ENCODE measurements at places on chromosomes 1 and 21. TPM values are rescaled to one million over a fixed set of nuclear protein-coding genes. Genes with fewer than 3 reads are reported as not detected.

DNA sequence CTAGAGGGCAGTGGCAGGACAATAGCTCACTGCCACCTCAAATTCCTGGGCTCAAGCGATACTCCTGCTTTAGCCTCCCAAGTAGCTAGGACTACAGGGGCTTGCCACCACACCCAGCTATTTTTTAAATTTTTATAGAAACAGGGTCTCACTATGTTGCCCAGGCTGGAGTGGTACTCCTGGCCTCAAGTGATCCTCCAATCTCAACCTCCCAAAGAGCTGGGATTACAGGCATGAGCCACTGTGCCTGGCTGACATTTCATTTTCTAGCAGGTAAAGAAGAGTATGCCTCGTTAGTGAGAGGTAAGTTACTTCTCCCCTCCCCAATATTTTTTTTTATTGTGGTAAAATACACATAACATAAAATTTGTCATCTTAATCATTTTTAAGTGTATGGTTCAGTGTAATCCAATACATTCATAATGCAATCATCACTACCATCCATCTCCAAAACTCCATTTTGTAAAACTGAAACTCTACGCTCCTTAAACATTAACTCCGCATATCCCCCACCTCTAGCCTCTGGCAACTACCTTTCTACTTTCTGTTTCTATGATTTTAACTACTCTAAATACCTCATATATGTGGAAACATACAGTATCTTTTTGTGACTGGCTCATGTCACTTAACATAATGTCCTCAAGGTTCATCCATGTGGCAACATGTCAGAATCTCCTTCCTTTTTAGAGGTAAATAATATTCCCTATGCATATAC, 22.4 kb downstream of the ZZZ3 start:
- no peak for DNase-seq
- H3K27me3 ChIP-seq = no peaks in the 10 kb centered on the region
- no peaks in the 10 kb centered on the region for H3K4me1 ChIP-seq
- no peaks in the 10 kb centered on the region for H3K36me3 ChIP-seq
- H3K27ac ChIP-seq = no peak overlapping the region
- no peak overlapping the region for H3K4me3 ChIP-seq

GRCh38 chr1:79726911-79727310, 720.4 kb upstream of the ADGRL4 start:
- no peak overlapping the region for H3K4me3 ChIP-seq
- H3K36me3 ChIP-seq = no peaks in the 10 kb centered on the region
- DNase-seq = no peak
- H3K4me1 ChIP-seq = no peaks in the 10 kb centered on the region
- no peak overlapping the region for H3K27ac ChIP-seq

ABCB10 gene
- 23.3 TPM for total RNA-seq

DNA sequence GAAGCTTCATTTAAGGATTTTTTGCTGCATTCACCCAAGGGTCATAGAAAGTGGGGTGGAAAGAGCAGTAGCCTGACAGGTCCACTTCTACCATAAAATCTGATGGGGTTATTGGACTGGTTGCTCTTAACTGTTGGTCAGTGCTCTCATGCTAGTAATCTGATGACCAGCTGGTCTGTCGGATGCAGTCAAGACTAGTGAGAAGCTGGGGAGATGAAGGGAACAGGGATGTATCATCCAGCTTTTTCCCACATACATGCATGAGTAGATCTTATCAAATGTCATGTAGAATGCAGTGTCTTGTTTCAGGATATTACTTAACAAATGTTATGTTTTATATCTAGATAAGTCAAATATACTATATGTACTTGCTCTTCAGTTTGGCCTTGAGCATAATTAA, 11.1 kb downstream of the ATP1B1 start:
- no peak overlapping the region for H3K27ac ChIP-seq
- no peak for DNase-seq
- H3K4me1 ChIP-seq = peaks cover 15% of the 10 kb centered on the region
- no peaks in the 10 kb centered on the region for H3K36me3 ChIP-seq

GRCh38 chr1:14598007-14598497, 433 bp upstream of the KAZN start:
- no peaks in the 10 kb centered on the region for H3K36me3 ChIP-seq
- H3K27ac ChIP-seq = no peak overlapping the region
- H3K4me1 ChIP-seq = no peaks in the 10 kb centered on the region
- peaks cover 8% of the 10 kb centered on the region for H3K27me3 ChIP-seq
- no peak for DNase-seq

CASQ2 gene
- not detected for total RNA-seq

RGS18 gene
- 21.9 TPM for total RNA-seq

GBP5 gene
- total RNA-seq = 219 TPM

MATN1 gene
- total RNA-seq = 1.2 TPM

GRCh38 chr1:153648000-153648643, 10.4 kb upstream of the SNAPIN start:
- H3K4me1 ChIP-seq = peaks cover 15% of the 10 kb centered on the region
- H3K36me3 ChIP-seq = peaks cover 31% of the 10 kb centered on the region
- DNase-seq = no peak
- H3K27ac ChIP-seq = no peak overlapping the region
- no peaks in the 10 kb centered on the region for H3K27me3 ChIP-seq

DNA sequence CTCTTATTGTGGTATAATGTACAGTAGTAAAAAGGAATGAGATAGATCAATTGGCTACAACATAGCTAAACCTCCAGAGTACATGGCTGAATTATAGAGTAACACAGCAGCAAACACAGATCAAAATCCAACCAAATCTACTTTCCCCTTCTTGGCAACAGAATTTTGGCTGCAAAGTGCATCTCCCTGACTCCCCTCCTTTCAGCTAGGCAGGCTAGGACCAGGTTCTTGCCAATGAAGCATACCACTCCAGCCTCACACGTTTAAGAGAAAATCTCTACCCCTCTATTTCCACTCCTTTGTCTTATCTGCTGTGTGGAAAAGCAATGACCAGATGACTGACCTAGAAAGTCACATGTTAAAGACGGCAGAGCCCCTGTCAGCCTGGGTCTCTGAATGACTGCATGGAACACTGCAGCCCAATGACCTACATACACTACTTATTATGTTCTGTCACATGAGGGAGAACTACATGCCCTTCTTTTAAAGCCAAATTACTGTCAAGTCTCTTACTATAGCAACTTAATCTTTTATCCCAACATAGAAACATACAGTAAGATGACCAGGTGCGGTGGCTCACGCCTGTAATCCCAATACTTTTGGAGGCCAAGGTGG, 99.1 kb downstream of the HLCS start:
- H3K4me3 ChIP-seq = no peak overlapping the region
- no peaks in the 10 kb centered on the region for H3K27me3 ChIP-seq
- H3K4me1 ChIP-seq = no peaks in the 10 kb centered on the region
- no peak overlapping the region for H3K27ac ChIP-seq
- DNase-seq = no peak
- H3K36me3 ChIP-seq = no peaks in the 10 kb centered on the region

DNA sequence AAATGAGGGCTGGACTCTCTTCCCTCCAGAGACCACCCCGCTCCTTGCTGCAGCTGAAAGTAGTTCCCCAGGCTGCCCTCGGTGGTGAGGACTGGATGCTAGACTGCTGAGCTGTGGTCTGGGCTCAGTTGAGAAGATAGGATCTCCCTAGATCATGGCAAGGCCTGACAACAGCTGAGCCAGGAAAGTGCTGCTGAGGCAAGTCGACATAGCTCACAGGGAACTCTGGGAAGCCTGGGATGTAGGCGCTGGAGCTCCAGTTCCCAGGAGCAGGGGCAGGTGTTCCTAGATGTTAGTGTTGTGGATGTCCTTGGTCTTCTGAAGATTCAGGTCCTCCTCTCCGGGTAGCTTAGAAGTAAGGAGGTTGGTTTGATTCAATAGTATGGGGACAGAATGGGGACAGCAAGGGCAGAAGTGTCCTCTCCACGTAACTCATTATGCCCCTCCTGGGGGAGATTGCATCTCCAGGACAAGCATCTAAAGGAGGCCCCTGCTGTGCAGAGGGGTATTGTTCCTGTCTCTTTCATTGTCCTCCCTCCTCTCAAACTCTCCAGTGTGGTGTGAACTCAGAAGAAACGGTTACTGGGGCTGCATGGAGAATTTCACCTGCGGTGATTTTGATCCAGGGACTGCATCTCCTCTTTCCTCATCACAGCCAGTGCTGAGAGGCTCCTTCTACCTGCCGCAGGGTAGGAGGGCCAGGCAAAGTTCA, 3.7 kb downstream of the CYB561D1 start:
- no peak overlapping the region for H3K27ac ChIP-seq
- H3K4me3 ChIP-seq = no peak overlapping the region
- H3K36me3 ChIP-seq = peaks cover 40% of the 10 kb centered on the region
- H3K27me3 ChIP-seq = no peaks in the 10 kb centered on the region
- H3K4me1 ChIP-seq = peaks cover 84% of the 10 kb centered on the region
- DNase-seq = no peak

CYB5RL gene
- 5.6 TPM for total RNA-seq

GRCh38 chr21:35926003-35926740, 134.2 kb downstream of the SETD4 start:
- no peaks in the 10 kb centered on the region for H3K27me3 ChIP-seq
- no peak for DNase-seq
- H3K4me3 ChIP-seq = no peak overlapping the region

DNA sequence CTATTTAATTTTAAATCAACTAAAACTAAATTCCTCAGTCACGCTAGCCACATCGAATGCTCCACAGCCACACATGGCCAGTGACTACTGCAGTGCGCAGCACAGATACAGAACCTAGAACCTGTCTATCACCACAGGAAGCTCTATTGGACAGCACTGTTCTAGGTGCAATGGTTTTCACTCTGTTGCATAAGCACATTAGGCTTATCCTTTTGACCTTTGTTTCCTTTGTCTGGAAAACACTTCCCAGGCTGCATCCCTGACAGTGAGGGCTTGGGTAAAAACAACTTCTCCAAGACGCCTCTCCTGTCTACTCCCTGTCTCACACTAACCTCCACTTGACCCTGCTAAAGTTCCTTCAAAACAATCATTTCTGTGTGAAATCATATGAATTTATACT, 33.6 kb upstream of the RAP1GAP start:
- no peaks in the 10 kb centered on the region for H3K27me3 ChIP-seq
- peaks cover 59% of the 10 kb centered on the region for H3K36me3 ChIP-seq
- H3K4me1 ChIP-seq = no peaks in the 10 kb centered on the region
- H3K27ac ChIP-seq = no peak overlapping the region

GRCh38 chr1:228530086-228530758, 43.0 kb downstream of the RNF187 start:
- no peak overlapping the region for H3K4me3 ChIP-seq
- no peak overlapping the region for H3K27ac ChIP-seq
- H3K27me3 ChIP-seq = no peaks in the 10 kb centered on the region
- H3K4me1 ChIP-seq = no peaks in the 10 kb centered on the region
- H3K36me3 ChIP-seq = no peaks in the 10 kb centered on the region

- H3K4me3 ChIP-seq = no peak overlapping the region
- H3K27ac ChIP-seq = no peak overlapping the region
- no peak for DNase-seq
- H3K36me3 ChIP-seq = no peaks in the 10 kb centered on the region
Observed at GRCh38 chr1:108845991-108846390, 10.9 kb downstream of the AKNAD1 start.

GRCh38 chr1:5423109-5423508, 569.1 kb downstream of the NPHP4 start:
- H3K27me3 ChIP-seq = no peaks in the 10 kb centered on the region
- no peak overlapping the region for H3K4me3 ChIP-seq
- peak; percentile 63 for DNase-seq
- no peak overlapping the region for H3K27ac ChIP-seq
- peaks cover 14% of the 10 kb centered on the region for H3K4me1 ChIP-seq

GRCh38 chr1:114368560-114369255, 142.3 kb downstream of the TRIM33 start:
- no peak overlapping the region for H3K4me3 ChIP-seq
- H3K27me3 ChIP-seq = no peaks in the 10 kb centered on the region
- H3K36me3 ChIP-seq = no peaks in the 10 kb centered on the region
- H3K27ac ChIP-seq = no peak overlapping the region
- no peaks in the 10 kb centered on the region for H3K4me1 ChIP-seq

DNA sequence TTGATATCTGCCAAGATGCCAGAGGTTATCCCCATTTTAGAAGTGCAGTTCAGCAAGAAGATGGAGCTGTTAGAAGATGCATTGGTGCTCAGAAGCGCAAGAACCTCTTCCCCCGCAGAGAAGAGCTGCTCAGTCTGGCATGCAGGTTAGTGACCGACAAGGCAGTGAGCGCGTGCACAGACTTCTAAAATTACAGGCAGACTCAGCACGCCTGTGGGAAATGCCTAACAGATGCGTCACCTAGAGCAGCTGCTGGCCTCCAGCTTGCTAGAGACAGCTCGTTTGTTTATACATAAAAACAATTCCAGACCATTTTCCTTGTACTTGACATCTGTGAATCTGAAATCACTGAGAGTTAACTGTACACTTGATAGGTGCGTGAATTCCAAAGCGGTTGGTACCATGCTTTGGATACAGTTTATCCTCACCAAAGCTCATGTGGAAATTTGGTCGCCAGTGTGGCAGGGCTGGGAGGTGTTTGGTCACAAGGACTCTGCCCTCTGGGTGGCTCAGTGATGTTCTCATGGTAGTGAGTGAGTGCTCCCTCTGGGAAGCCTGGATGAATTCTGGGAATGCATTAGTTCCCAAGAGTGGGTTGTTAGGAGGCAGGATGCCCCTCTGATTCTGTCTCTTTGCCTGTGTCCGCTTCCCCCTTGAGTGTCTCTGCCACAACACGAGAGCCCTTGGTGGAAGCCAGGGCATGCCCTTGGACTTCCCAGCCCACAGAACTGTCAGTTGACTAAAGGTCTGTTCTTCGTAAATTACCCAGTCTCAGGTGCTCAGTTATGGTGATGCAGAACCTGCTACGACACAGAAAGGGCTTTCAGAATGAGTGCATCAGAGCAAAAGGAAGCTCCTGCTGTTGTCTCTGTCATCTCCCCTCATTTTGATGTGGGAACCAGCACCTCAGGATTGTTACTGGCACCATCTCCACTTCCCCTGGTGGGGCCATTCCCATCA, 24.4 kb downstream of the SNAP47 start:
- H3K4me3 ChIP-seq = no peak overlapping the region
- no peaks in the 10 kb centered on the region for H3K27me3 ChIP-seq
- DNase-seq = no peak
- peaks cover 34% of the 10 kb centered on the region for H3K4me1 ChIP-seq

SPRR2B gene
- not detected for total RNA-seq

DNA sequence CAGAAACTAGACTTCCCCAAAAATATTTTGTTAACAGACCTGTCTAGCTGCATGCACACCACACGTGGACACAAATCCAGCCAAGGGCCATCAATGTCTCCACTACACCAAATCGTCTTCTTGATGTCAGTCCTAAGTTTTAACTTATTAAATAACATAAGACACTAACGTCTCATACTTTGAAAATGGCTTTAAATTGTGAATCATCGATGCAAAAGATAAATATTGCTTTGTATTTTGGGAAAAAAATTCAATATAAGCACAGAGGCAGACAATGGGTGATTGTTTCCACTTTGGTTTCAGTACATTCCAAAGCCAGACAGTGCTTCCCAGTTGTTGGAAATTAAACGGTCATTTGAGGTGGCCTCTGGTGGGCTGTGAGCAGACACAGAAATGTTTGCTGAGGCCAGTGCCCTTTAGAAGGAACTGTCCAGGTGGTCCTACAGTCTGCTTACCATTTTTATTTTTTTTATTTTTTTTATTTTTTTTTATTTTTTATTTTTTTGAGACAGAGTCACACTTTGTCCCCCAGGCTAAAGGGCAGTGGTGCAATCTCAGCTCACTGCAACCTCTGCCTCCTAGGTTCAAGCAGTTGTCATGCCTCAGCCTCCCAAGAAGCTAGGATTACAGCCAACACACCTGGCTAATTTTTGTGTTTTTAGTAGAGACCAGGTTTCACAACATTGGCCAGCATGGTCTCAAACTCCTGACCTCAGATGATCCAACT, 1.8 kb upstream of the KIAA2013 start:
- H3K4me1 ChIP-seq = peaks cover 29% of the 10 kb centered on the region
- no peak for DNase-seq
- H3K27ac ChIP-seq = no peak overlapping the region
- peaks cover 3% of the 10 kb centered on the region for H3K36me3 ChIP-seq

BNIPL gene
- total RNA-seq = 0.28 TPM

FHAD1 gene
- total RNA-seq = 1.7 TPM
